CD4-positive, alpha-beta T cell treated with Interleukin-15 for 4 hours (primary cell): ENCODE measurements at places on chromosomes 7 and 10.

- no peak for DNase-seq
These were observed 118.0 kb downstream of the PLPP4 start for GRCh38 chr10:120574981-120575380.

DNA sequence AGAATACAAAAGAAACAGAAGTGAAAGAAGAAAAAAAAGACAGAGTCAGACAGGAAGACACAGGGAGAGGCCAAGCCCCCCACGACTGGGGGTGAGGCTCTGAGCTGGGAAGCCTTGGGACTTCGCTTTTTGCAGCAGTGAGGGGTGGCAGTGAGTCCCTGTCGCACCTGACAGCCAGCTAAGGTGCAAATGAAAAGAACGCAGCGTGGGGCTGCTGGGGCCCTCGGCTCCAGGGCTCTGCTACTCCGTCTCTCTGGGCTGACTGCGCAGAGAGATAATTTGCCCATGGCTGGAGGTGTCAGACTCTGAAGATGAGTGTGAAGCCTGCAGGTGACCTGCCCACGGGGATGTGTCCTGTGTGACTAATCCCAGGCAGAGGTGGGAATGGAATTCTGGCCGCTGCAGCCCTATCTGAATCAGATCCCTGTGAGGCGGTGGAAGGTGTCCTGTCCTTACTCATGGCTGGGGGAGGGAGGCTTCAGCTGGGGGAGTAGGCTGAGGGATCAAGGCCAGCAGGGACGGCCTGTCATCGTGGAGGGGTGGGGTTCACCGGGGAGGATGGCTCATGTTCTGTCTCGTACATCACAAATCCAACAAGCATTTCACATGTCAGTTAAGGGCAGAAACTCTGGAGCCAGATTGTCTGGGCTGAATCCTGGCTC lies 96.4 kb downstream of the SLIT1 start:
- no peak for DNase-seq

DNA sequence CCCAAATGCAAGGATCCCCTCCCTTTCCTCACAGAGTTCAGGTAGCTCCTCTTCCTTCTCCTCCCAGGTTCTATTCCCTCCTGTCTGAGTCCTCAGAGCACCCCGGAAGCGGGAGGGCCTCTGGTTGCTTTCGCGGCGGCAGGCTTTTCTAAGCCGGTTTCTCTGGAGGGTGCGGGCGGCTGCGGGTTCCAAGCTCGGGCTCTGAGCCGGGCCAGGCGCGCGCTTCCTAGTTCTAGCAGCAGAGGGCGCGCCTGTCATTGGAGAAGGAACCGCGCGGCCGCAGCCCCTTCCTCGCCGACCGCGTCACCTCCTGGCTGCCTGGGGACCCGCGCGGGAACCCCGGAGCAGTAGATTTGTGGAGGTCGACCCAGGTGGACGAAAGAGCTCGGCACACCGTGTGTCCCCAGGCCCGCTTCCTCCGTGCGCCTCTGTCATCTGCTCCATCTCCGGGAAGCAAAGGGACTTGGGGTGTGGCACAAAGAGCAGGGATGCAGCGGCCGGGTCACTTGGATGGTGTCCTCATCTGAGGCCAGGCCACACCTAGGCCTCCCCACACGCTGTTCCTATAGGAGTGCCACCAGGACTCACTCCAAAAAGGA lies 389.0 kb upstream of the PODXL start:
- no peak for DNase-seq

- DNase-seq = no peak
These were observed 161.9 kb downstream of the SORCS3 start for GRCh38 chr10:104802941-104803340.

DNA sequence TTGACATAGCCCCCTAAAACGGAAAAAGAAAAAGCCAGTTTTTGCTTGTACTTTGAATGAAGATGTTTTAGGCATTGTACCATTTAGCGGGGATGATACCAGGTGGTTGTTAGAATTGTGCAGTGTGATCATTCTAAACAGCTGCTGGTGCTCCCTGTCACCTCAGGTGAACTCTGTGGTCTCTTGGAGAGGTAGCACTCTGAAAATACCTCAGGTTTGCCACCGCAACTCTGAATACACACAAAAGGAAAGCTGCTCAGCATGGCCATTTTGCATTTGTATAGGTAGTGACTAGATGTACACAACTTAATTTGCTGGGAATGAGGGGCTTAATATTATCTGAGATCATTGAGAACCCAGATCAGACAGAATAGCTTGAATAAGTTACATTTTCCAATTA lies 52.6 kb downstream of the PLEKHA8 start:
- DNase-seq = no peak

DNA sequence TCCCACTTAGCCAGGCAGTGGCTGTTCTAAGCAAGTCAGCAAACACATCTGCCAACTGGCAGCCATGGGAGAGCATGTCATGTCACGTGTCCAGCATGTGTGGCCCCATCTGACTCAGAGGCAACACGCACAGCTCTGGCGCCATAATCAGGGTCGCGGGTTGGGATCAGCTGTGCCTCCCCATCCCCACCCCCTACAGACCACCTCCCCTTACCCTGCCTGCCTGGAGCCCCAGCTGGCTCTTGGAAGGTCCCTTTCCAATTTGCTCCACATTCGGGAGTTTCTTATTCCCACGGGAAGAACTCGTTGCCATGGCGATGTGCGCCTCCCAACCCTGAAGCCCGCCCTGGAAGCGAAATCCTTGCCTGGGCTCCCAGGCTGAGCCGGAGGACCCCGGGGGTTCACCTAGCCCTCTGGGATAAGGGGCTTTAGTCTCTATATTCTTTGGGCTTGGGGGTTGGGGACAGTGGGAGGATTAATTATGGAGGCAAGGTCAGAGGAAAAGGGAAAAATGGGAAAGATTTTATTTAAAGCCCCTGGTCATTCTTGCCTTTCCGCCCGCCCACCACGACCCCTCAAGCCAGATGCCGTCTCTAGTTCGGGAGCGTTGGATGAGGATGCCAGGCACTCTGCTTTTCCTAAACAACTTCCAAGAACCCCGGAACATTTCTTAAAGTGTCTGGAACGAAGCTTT lies 283.7 kb downstream of the ZEB1 start:
- DNase-seq = no peak

DNA sequence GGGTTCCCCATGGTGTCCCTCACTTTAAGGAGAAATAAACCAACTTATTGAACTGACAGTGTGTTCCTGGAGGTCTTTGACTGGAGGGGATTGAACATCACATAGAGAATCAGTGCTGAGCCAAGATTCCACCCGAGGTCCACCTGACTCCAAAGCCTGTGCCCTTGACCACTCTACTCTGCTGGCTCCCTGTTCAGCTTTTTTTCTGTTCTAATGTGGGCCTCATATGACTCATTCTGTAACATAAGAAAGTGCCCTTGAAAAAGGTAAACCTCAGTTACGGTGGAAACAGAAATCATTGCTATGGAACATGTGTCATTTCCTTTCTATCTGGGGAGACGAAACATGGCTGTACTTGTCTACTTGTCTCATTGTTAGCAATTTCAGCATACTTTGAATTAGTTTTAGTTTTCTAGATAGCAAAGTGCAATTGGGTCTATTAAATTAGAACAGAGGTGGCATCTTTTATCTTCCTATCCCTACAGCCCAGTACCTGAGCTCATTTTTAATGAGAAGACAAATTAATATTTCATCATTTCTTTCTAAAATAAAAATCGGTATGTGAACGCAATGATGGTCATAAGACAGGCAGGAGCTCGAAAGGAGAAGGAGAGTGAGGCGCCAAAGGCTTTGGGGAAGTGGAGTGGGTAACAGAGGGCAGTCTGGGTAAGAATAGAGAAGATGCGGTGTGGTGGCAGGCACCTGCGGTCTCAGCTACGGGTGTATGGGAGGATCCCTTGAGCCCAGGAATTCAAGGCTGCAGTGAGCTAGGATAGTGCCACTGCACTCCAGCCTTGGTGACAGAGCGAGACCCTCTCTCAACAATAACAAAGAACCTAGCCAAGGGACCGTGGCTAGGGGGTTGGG lies 1.5 kb downstream of the GSDME start:
- DNase-seq = no peak

DNA sequence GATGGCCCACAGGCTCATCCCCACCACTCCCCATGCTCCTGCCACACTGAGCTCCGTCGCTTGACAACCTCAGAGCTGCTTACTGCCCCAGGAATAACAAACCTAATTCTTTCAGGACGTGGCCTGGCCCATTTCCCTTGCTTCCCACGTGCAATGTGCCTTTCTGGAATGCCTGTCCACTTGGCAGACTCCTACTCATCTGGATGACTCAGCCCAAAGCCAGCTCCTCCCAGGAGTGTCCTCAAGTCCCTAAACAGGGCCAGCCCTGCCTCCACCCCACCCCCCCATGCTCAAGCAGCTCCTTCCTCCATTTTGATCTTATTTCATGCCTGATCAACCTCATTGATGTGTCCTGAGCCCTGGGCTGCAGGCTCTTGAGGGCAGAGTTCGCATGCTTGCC lies 164.9 kb upstream of the RNF32 start:
- no peak for DNase-seq

DNA sequence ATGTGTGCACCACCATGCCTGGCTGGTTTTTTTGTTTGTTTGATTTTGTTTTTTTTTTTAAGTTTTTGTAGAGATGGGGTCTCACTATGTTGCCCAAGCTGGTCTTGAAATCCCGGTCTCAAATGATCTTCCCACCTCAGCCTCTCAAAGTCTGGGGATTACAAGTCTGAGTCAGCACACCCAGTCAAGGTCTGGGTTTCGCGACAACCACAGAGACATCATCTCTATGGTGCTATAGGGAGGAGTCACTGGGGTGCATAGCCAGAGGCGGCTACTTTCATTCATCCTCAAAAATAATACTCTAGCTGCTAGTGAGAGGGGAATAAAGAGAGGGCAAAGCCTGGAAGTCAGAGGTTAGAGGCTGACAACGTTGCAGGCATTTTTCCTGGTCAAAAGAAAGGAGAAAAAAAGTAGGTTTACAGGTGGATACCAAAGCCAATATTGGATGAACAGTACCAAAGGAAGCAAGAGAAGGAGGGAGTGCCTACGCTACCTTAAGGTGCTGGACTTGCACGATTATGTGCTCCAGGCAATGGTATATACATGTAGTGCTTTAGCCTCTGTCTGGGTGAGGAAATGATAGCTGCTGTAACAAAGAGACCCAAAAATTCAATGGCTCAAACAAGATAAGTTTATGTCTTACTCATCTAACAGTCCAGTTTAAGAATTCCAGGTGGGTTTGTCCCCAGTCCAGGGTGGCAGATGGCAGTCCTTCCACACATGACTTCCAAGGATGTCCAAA lies 178.3 kb downstream of the SKIDA1 start:
- no peak for DNase-seq

DNA sequence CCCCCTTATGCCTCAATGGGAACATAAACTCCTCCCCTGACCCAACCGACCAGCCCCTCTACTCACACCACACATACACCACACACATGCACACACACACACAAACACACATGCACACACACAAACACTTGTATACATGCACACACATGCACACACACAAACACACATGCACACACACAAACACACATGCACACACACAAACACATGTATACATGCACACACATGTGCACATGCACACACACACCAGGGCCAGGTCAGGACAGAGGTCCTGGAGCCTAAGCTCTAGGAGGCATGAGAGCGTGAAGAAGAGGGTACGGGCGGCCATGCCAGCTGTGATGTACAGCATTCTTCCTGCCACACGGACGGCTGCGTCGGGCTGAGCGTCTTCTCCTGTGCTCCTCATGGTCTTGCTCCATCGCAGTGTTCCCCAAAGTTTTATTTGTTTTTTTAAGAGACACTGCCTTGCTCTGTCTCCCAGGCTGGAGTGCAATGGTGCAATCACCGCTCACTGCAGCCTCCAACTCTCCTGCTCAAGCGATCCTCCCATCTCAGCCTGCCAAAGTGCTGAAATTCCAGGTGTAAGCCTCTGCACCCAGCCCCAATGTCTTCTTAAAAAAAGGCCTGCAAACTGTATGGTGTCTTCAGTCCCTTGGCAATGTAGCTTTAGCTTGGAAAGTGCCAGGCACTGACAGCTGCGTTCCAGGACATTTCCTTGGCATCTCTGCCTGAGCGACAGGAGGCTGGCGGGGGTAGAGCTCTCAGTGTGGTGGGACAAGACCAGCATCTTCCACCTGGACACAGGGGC lies 38.8 kb upstream of the INPP5A start:
- DNase-seq = no peak

GRCh38 chr10:17590969-17591645 lies 26.1 kb downstream of the HACD1 start:
- no peak for DNase-seq
